Inflammatory macrophage treated with lipopolysaccharide for 1 hour (primary cell): ENCODE measurements at places on chromosomes 1 and 21.

- DNase-seq, result no peak
These were observed 225.7 kb downstream of the KCNH1 start for GRCh38 chr1:210908257-210908656.

DNA sequence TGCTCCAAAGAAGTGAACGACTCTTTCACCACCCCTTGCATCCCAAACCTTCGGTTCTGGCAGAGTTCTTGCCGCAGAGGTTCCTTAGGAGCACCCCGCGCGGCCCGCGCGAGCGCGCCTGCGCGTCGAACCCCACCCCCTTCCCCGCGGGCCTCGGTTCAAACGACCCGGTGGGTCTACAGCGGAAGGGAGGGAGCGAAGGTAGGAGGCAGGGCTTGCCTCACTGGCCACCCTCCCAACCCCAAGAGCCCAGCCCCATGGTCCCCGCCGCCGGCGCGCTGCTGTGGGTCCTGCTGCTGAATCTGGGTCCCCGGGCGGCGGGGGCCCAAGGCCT is at the start of gene C1orf56:
Gene C1orf56 (plus strand): TSS at position 161 of the 334 bp plus-strand sequence. CDS start 97 bp downstream, at position 258.
- DNase-seq, result no peak

DNA sequence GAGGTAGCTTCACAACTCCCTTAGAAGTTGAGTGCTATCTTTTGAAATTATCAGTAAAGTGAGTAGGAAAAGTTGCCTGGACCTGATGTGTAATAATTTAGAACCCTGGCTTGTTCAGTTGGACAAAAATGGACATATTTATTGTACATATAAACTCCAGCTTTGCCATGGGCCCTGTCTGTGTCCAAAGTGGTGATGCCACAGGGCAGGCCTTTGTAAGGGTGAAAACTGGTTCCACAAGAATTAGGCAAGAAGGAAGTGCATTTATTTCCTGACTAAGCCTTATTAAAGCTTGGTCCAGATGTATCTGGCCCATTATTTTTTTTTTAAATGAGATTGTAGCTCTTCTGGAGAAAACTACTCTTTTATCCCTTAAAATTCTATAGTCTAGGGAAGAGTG is 47.9 kb downstream of the MACO1 start:
- DNase-seq, result no peak

DNA sequence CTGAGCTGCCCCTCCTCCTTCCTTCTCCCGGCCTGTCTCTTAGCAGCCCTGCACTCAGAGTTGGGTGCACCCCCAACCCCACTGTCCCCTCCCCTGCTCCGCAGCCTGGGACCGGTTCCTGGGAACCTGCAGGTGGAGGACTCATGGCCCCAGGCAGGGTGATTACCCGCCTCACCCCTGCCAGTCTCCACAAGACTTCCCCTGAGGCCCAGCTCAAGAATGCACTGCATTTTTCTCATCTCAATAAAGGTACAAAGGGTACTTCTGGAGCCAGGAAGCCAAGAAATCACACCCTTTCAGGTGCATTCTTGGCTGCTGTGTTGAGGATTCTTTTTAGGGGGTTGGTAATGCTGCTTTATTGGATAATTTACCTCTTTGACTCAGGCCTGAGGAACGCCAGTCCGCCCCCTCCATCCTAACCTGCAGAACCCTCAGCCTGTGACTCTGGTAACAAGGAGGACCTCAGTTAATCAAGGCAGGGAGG is 126.3 kb upstream of the TMPRSS2 start:
- no peak for DNase-seq

DNA sequence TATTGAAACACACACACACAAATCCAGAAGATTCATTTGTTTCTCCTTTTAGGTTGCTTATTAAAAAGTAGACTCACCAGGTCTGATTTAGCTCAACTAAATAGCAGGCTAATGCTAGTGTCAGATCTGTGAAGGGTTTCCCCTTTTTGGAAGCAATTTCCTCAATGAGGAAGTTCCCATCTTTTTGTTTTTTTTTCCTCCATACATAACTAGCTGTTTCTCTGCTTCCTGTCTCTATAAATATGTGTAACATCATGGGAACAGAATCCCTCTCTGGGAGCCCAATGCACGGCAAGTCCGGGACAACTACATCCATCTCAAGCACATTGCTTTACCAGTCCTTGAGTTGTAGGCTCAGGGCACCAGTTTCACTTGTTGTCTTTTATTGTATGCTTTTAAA is 1421.1 kb downstream of the PLA2G4A start:
- peak; percentile 77 for DNase-seq

GRCh38 chr1:86394416-86394815 is 1.7 kb downstream of the ODF2L start:
- no peak for DNase-seq

DNA sequence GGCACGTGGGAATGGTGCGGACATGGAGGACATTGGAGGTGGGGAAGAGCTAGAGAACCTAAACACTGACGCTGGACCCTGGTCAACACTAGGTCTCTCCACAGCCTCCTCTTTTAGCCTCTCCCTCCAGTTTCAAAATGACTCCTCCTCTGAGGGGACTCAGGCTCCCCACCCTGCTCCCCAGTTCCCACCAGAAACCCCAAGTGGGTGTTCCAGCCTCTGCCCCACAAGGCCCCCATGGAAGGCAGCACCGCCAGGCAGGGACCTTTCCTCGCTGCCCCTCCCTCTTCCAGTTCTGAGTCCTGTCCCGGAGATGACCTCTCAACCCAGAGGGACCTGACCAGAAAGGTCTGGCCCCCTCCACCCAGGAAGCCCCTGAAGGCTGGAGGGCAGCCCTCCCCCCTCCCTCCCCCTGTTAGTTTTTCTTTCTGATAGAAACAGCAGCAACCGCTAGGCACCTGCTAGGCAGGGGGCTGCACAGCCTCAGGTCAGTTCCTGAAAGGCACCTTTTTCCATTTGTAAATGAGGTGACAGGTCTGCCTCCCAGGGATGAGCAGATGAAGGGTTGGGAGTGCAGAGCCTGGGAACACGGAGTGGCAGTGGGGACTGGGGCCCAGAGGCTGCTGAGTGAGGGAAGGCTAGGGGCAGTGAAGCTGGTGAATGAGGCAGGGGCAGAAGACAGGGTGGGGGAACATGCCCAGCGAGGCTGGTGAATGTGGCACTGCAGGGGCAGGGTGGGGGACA is 9.3 kb upstream of the ITGB2 start:
- no peak for DNase-seq

DNA sequence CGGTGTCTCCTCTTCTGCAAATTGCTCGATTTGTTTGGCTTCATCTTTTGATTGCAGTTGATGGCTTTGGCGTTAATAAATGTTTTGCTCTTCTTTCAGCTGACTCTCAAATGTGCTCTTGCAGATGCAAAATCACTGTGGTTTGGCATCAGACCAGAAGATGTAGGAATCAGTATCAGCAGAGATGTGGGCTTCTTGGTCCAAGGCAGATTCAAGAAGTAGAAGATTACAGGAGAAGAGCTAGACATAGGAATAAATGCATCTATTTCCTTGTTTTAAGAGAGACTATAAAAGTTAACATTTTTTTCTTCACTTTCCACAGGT is 59.8 kb upstream of the BACH1 start:
- peak; percentile 55 for DNase-seq

- no peak for DNase-seq
These were observed 9.2 kb downstream of the VASH2 start for GRCh38 chr1:212959266-212960220.

DNA sequence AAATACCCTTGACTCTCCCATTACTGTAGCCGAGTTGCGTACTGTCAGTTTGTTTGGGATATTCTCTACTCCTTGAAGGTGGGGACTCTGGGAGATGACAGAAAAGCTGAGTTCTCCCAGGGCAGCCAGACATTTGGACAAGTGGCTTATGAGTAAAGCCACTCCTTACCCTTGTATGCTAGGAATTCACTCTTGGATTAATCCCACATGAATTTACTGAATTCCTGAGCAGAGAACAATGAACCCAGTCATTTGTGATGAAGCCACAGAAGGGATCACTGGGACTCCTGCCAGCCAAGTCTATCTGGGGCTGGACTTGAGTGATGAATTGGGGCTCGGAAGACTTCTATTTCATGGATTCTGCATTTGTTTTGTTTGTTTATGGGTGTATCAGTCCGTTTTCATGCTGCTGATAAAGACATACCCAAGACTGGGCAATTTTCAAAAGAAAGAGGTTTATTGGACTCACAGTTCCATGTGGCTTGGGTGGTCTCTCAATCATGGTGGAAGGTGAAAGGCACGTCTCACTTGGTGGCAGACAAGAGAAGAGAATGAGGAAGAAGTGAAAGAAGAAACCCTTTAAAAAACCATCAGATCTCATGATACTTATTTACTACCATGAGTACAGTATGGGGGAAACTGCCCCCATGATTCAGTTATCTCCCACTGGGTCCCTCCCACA is 25.1 kb downstream of the C1orf116 start:
- no peak for DNase-seq
